CD4-positive, alpha-beta T cell treated with Interferon alpha-2 for 1 hour (primary cell): ENCODE measurements at places on chromosomes 16 and 17.
A peak's percentile ranks its signal among the peaks of the same experiment; 100 is the strongest.

- DNase-seq = peak; percentile 85
Observed at GRCh38 chr16:67244387-67245185, 2.7 kb downstream of the FHOD1 start.

DNA sequence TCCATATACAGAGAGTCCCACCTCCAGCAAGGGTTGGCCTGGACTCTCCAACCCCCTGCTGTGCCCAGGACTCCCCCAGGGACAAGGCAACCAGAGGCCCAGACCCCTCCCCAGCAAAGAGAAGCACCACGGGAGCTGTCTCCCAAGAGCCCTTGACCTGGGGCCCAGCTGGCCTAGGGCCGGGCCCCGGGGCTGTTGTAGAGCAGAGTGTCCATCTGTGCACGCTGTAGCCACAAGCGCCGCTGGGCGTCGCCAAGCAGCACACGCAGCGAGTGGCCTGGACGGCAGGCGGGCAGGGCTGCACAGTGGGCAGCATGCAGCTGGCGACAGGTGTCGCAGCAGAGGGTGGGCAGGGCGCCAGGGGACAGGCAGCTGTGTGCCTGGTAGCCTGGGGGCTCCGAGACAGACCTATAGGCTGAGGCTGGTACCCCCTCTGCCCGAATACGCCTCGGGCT is 4.3 kb downstream of the SPATA2L start:
- DNase-seq = no peak

- DNase-seq = no peak
Observed at GRCh38 chr17:41294016-41294415, 8.6 kb downstream of the KRTAP29-1 start.

DNA sequence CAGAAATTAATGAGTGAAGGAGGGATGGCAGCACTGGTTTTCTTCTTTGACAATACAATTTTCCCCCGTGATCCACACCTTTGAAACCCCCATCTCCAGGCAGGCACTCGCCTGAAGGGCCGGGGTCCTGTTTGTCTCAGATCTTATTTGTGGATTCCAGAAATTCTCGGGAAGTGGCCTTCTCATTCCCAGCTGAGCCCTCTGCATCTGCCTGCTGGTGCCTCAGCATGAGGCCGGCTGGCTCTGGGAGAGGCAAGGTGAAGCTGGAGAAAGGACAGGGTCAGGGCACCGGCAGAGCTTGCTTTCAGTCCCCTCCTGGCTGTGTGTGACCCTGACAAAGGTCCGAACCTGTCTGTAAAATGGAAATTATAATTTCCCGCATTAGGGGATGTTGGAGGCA is 35.8 kb upstream of the C1QL1 start:
- DNase-seq = no peak

GRCh38 chr17:56599566-56599965 is 6.1 kb downstream of the NOG start:
- no peak for DNase-seq

DNA sequence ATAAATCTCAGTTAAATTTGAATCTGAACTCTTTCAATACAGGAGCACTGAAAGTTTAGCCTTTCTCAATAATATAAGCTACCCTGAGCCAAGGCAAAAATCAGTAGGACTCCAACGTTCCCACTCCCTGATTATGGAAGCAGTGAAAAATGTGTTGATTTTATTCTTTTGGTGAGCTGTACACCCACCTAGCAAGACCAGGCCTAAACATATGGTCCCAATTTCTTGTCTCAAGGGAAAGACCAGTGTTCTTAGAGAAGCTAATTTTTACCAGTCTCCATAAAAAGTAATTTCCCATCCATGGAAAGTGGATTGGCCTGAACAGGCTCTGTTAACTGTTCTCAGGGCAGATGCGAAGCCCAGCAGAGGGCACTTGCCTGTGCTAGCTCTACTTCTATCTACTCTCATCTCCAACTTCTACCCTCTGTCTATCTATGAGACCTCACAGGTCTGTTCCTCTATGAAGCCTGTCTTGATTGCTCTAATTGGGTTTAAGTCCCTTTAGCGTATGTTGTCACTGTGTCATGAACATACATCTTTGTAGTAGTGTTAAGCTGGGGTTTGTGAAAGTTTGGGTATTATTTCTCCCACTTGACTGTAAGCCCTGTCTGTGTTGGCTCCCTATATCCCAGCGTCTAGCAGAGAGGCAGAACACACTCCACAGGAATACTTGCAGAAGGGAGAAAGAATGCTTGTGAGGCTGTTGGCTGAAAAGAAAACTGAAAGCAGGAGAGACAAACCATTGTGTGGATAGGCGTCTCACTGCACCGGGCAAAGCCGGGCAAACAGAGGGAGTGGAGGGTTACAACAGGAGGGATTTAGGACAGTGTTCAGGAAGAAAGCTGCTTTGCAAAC is 167.1 kb upstream of the MAF start:
- no peak for DNase-seq

DNA sequence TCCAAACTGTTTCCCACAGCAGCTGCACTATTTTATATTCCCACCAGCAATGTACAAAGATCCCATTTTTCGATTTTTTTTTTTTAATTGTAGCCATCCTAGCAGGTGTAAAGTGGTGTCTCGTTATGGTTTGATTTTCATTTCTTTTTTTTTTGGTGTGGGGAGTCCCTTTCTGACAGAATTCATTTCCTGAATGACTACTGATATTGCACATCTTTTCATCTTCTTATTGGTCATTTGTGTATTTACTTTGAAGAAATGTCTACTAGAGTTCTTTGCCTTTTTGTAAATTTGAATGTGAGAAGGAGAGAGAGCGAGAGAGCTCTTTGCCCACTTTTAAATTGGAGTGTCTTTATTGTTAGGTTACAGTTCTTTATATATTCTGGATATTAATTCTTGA is 14.0 kb downstream of the CYB5B start:
- no peak for DNase-seq

DNA sequence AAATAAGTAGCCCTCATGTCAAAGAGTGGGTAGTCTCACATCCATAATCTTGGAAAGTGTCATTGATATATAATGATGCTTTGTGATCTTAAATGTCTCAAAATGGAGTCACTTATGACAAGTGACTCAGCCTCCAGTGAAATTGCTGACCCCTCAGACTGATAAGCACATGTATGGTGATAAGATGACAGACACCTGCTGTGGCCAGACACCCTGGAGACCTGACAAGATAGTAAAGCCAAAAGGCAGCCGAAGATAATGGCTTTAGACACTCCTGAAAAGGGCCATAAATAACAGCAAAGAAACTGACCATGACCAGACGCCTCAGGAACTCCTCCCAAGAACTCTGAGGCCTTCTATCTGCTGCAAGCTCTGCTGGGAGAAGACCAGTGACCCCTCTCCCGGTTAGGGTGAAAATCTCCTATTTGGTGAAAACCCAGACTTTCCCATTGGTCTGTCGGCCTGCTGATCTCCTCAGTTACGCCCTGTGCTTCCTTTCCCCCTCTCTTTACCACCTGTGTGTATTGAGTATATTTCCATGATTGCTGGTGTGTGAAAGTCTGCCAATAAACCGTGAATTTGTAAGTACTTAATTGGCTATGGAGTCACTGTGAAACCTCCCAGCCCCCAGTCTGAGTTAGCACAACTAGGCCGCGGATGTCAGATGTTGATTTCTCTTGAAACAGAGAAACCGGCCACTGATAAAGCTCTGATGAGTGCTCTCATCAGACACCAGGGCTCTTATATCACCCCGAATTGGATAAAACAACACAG is 226.7 kb upstream of the MYOCD start:
- DNase-seq = no peak

- no peak for DNase-seq
Observed at GRCh38 chr17:72572604-72573491, 452.0 kb downstream of the SOX9 start.

GRCh38 chr17:57266902-57267311 is 10.6 kb downstream of the MSI2 start:
- DNase-seq = no peak

GRCh38 chr16:73217654-73218053 is 169.7 kb upstream of the ZFHX3 start:
- DNase-seq = no peak

GRCh38 chr17:17837380-17837821 is 615 bp upstream of the SREBF1 start:
- DNase-seq = no peak

- no peak for DNase-seq
Observed at GRCh38 chr17:31511195-31511578, 119.7 kb downstream of the RAB11FIP4 start.

DNA sequence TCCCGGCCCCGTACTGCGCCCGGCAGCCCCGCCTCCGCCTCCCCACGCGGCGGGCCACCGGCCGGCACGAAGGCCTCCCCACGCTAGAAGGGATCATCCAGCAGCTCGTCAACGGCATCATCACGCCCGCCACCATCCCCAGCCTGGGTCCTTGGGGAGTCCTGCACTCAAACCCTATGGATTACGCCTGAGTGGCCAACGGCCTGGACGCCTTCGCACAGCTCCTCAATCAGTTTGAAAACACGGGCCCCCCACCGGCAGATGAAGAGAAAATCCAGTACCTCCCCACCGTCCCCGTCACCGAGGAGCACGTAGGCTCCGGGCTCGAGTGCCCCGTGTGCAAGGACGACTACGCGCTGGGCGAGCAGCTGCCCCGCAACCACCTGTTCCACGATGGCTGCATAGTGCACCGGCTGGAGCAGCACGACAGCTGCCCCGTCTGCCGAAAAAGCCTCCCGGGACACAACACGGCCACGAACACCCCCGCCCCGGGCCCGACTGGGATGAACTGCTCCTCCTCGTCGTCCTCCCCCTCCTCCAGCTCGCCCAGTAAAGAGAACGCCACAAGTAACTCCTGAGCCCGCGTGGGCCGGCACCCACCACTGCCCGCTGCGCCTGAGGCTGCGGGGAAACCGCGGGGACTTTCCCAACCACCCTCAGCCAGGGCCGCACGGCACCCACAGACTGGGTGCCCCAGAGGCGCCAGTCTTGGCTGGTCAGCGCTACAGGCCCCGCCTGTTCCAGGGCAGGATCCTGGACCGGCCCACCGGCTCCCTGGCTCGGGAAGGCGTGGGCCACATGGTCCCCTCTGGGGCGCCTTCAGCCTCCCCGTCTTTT is 39.0 kb upstream of the AKAP1 start:
- peak; percentile 28 for DNase-seq

- no peak for DNase-seq
Observed at GRCh38 chr17:71757156-71757555, 363.7 kb upstream of the SOX9 start.

DNA sequence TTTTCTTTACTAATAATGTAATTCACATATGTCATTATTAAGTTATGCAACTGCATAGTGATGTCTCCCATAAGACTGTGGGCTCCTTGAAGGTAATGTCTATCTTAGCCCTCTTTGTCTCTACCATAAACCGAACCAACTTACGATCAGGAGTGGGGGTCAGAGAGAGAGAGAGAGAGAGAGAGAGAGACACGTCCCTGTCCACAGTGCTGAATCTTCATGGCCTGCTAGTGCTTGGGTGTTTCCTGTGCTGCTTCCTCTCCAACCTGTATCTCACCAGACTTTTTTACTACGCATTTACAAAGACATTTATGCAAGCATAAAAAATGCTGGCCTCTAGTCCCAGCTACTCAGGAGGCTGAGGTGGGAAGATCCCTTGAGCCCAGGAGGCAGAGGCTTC is 52.2 kb upstream of the HAPSTR1 start:
- no peak for DNase-seq

GRCh38 chr17:64130559-64131001 is 636 bp upstream of the ERN1 start:
- peak; percentile 81 for DNase-seq

DNA sequence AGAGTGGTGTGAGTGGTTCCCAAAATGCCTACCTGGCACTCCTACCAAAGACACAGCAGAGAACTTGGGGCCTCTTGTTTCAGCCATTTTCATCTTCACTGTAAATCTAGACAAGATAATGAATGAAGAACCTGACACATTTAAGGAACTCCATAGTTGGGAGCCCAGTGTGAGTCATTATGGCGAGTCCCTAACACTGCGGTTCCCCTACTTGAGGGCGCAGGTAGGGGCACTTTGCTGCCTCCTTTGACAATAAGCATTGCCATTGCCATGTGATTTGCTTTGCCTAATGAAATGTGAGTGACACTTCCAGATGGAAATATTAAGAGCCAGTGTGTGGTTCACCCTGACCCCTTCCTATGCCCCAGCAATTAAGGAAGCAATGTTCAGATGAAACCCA is 517.6 kb downstream of the MAF start:
- no peak for DNase-seq

DNA sequence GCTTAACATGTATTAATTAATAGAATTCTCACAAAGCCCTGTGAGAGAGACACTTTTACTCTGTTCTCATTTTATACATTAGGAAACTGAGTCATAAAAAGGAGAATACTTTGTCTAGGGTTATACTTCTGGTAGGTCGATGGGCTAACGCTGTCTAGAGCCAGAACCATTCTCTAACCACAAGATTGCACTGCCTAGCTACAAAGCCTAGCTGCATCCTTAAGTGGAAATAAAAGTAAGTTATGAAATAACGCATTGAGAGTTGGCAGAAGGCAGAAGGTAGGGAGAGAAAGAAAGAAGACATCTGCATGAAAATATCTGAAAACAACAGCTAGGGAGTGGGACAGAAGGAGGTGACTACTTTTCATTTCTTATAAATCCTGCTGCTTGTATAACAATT is 33.2 kb downstream of the IRX6 start:
- no peak for DNase-seq

DNA sequence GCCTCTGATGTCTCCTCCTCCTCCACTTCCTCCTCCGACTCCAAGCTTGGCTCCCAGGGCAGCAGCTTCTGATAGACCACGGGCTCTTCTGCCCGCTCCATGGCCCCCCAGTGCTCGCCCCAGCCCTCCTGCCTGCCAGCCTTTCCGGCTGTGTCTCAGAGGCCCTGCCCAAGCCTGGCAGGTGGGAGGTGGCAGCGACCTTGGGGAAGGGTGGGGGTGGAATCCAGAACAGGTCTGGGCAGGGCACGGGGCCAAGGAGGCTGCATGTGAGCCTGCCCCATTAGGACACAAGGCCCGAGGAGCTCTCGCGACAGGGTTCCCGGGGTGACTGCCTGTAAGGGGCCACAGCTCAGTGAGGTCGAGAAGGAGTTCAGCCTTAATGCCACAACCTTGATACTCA is at the start of gene GGT6:
GGT6 (minus strand) TSS at position 157 of the 400 bp plus-strand sequence; CDS start at position 101, 56 bp downstream.
- no peak for DNase-seq

DNA sequence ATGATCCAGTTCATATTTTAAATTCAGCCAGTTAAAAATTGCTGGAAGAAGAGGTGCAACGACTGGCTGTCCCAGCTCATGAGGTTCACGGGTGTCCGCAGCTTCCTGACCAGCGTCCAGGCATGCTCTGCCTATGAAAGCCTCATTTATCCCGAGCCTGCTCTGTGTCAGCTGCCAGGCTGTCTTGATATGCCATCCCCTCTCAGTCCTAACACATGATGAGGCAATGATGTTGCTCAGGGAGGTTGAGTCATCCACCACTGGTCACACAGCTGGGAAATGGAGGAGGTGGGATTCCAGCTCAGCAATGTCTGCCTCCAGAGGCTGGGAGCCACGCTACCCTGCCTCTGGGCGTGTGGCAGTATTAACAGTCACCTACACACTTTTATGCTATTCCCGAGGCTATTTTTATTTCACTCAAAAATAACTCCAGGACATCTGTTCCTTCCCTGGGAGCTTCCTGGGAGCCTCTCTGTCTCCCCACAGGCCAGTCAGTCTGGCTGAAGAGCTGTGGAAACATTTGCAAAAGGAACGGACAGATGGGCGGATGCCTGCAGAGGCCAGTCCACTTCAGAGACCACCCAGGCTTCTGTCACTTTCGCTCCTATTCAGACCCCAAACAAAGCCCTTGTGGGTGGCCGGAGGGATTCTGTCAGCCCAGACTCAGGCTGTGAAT is 22.5 kb downstream of the RAB11FIP4 start:
- no peak for DNase-seq

- no peak for DNase-seq
Observed at GRCh38 chr17:2598166-2598565, 4.7 kb downstream of the PAFAH1B1 start.
